Kidney (tissue), 22 donors: ENCODE measurements at places on chromosomes 13 and 19. TPM values are rescaled to one million over a fixed set of nuclear protein-coding genes. Genes with fewer than 3 reads are reported as not detected.
A peak's percentile ranks its signal among the peaks of the same experiment; 100 is the strongest.

MEIS3 gene
- total RNA-seq = 7.6 TPM

TMEM255B gene
- 29.3 TPM for total RNA-seq

GRCh38 chr13:70505809-70506208 lies 397.6 kb upstream of the KLHL1 start:
- no peaks in the 10 kb centered on the region for H3K4me1 ChIP-seq
- H3K27me3 ChIP-seq = no peaks in the 10 kb centered on the region
- no peak overlapping the region for H3K4me3 ChIP-seq
- no peak overlapping the region for H3K27ac ChIP-seq

GRCh38 chr13:62629618-62630017 lies 1214.0 kb upstream of the PCDH20 start:
- no peaks in the 10 kb centered on the region for H3K4me1 ChIP-seq
- no peaks in the 10 kb centered on the region for H3K36me3 ChIP-seq
- no peak overlapping the region for H3K4me3 ChIP-seq
- no peak overlapping the region for H3K27ac ChIP-seq
- no peak for DNase-seq

DNA sequence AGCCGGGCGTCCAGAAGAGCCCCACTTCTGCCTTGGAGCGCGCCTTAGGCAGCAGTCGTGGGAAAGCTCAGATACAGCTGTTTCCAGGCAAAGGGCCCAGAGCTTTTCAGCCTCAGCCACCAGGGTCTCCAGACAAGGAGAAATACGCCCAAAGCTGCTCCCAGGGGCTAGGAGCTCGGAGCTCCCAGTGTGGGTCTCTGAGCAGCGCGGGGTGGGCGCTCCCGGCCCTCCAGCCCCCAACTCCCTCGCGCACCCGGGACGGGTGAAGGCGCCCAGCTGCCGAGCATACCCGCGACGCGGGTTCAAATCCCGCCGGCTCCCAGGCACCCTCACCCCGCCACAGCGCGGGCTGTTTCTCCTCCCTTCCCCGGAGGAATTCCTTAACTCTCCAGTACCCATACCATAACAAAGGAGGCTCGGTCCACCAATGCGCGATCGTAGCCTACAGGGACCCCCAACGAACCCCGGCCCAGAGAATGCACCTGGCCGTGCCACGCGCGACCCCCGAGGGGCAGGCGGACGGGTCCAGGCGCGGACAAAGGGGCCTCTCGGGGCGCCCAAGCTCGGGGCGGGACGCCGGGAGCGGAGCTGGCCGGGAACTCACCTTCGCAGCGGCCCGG lies 507 bp downstream of the COL4A1 start:
- H3K36me3 ChIP-seq = no peaks in the 10 kb centered on the region
- H3K4me1 ChIP-seq = peaks cover 43% of the 10 kb centered on the region

GRCh38 chr19:11626252-11626651 lies 29.0 kb downstream of the ZNF627 start:
- H3K4me1 ChIP-seq = peaks cover 2% of the 10 kb centered on the region
- no peak overlapping the region for H3K4me3 ChIP-seq
- no peak overlapping the region for H3K27ac ChIP-seq
- peak; percentile 9 for DNase-seq
- no peaks in the 10 kb centered on the region for H3K36me3 ChIP-seq
- no peaks in the 10 kb centered on the region for H3K27me3 ChIP-seq
